EH (cell line): ENCODE measurements at places on chromosomes 16 and 17.
A peak's percentile ranks its signal among the peaks of the same experiment; 100 is the strongest.

GRCh38 chr16:58459344-58460218, 40.4 kb upstream of the NDRG4 start:
- DNase-seq: peak; percentile 11

DNA sequence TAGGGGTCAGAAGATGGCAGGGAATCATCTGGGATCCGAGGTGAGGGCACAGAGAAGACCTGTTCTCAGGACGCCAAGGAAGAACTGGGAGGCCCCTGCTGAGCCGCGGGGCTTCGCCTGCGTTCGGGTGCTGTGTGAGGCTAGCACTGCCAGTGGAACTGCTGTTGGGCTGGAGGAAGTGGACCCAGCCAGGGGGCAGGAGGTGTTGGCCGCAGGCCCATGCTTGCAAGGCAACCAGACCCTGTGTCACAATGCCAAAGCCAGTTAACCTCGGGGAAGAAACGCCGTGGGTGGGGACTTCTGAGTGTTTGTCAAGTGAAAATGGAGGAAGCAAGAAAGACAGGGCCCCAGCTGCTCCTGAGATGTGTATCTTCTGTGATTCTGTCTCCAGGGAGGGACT, 185.5 kb downstream of the LGALS9B start:
- no peak for DNase-seq

- no peak for DNase-seq
Observed at GRCh38 chr16:80327740-80328139, 213.1 kb upstream of the DYNLRB2 start.

- no peak for DNase-seq
Observed at GRCh38 chr16:19245326-19245925, 40.1 kb upstream of the CLEC19A start.

- DNase-seq: no peak
Observed at GRCh38 chr17:338442-339192, 14.0 kb downstream of the RPH3AL start.

DNA sequence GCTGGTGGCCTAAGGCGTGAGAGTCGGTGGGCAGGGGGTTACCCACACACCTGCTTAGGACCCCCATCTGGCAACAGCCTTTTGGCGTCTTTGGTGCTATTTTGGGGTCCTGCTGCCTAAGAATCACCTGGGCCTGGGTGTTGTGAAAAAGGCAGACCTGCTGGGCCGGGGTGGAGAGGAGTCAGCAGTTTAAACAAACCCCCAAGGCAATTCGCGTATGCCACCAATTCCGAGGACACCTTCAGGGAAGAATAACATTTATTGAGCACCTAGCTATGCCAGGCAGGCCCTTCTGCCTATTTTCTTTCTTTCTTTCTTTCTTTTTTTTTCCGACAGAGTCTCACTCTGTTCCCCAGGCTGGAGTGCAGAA, 53.9 kb upstream of the TOB1 start:
- no peak for DNase-seq

DNA sequence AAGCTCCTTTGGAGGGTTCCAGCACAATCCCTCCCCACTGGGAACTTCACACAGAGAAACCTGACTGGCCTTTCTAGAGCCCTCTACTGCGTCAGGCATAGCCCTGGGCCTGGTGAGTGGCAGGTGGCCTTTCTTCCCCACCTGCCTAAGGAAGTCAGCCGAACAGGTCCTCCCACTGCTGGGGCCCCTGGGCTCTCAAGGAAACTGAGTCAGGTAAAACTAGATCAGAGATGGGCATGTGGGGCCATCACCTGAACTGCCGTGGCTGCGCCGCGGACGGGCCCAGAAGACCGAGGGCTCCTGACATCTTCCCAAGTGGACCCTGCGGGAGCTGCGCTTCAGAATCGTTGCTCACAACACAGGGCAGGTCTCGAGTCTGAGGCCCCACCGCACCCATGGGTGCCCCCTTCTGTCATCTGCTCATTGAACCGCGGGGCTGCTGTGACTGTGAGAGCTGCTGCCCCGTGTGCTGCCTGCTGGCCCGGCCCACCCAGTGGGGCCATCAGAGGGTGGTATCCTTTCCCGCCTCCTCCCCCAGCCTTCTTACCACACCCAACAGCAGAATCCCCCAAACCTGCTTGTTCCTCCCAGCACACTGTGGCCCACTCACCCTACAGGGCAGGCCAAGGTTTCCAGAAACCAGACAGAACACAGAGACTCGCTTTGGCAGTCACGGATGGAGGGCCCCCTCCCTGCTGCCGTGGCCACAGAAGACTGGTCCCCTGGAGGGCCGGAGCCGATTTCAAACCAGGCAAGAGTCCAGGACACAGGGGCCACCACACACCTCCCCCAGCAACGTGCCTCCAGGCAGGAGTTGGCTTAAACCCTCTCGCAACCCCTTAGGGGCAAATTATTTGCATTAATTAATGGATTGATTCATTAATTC, 81.1 kb downstream of the TBC1D16 start:
- DNase-seq: no peak

DNA sequence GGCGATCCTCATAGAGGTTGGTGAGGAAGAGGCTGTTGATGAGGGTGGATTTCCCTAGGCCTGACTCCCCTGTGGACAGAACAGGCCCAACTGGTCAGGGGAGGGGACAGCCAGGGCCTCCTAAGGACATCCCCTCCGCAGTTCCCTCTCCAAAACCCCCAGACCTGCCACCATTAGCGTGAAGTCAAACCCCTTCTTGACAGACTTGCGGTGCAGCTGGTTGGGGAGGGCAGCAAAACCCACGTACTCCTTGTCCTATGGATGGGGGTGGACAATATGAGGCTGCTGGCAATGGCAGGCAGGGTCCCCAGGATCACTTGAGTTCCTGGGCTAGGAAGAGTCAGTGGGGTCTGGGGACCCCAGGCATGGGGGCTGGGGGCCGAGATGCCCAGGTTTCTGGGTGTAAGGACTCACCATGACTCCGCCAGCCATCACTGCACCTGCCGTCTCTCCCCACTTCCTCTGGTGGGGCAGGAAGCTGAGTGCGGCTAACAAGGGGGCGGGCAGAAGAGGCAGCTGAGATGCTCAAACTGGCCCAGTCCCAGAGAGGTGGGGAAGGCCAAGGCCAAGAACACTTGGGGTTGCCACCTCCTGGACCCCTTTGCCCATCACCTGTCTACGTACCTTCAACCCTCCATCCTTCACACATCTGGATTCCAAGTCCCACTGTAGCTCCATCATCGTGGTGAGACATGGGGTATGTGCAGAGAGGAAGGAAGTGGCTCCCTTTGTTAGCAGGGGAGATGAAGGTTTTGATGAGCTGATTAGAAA, at the start of gene SEPTIN1:
TSS of gene SEPTIN1 (minus strand) at position 451 of the 771 bp plus-strand sequence. CDS start at position 432, 19 bp downstream.
- DNase-seq: no peak

DNA sequence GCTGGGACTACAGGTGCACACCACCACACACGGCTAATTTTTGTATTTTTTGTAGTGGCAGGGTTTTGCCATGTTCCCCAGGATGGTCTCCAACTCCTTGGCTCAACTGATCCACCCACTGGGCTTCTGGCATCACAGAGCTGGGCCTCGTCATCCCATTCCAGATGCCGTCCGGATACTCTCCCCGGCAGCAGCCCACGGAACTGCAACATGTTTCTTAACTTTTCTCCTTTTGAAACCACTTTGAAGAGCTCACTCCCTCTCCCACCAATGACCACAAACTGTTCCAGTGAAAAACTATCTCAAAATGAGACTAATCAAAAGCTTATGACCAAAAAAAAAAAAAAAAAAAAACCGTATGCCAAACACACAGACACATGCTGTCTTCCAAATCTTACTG, 17.6 kb downstream of the PEMT start:
- DNase-seq: no peak

- no peak for DNase-seq
Observed at GRCh38 chr16:4925791-4926190, 11.2 kb downstream of the PPL start.

DNA sequence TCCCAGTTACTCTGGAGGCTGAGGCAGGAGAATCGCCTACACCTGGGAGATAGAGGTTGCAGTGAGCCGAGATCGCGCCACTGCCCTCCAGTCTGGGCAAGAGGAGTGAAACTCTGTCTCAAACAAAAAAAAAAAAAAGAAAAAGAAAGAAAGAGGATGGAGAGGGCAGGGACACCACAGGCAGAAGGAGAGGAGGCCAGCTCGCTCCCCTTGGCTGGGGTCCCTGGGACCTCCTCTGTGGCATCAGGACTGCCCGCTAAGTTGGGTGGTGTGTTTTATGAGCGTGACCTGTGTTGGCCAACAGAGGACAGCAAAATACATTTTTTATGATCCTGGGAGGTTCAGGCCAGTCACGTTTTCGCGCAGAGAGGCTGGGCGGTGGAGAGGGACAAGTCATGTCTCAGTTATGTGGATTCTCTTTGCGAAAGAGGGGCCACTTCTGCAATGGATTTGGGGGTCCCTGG, 229.6 kb downstream of the MRTFB start:
- DNase-seq: peak; percentile 90

GRCh38 chr17:81114351-81115093, 50.8 kb upstream of the PVALEF start:
- DNase-seq: no peak

DNA sequence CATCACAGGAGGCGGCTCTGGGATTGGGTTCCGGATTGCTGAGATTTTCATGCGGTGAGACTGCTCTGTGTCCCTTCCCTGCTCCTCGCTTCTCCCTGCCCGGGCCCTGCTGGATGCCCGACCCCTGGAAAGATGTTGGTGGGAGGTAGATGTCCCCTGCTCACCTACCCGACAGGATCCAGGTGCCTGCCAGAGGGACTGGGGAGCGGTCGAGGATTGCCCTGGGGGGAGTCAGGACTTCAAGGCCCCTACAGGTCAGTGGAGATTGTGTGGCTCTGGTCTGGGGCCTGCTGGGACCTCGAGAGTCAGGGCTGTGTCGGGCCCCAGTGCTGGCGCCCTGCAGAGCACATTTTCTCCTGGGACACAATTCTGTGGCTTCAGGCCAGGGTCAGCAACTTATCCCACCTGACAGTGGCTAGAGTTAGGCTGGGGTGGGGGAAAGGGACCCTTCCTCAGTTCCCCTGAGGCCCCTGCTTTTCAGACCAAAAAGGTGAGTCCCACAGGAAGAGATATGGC, 3.3 kb downstream of the DECR2 start:
- DNase-seq: no peak

GRCh38 chr17:7063518-7064094, 16.4 kb downstream of the CLEC10A start:
- no peak for DNase-seq

GRCh38 chr17:65913326-65913850, 278.5 kb downstream of the CEP112 start:
- DNase-seq: no peak

DNA sequence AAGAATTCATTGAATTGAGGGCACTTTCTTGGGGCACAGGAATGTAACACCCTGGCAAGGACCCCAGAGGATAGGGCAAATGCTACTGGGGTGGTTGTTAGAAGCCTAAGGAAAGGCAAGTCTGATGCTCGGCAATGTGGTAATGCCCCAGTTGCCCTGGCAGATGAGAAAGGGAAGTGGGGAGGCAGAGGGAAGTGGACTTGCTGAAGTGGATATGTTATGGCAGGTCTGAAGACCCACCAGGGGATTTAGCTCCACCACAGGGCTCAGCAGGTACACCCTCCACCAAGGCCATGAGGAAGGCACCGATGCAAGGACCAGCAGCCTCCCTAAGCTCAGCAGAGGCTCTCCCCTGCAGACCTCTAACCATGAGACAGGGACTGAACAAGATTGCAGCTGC, 184.8 kb downstream of the IRX5 start:
- DNase-seq: no peak

DNA sequence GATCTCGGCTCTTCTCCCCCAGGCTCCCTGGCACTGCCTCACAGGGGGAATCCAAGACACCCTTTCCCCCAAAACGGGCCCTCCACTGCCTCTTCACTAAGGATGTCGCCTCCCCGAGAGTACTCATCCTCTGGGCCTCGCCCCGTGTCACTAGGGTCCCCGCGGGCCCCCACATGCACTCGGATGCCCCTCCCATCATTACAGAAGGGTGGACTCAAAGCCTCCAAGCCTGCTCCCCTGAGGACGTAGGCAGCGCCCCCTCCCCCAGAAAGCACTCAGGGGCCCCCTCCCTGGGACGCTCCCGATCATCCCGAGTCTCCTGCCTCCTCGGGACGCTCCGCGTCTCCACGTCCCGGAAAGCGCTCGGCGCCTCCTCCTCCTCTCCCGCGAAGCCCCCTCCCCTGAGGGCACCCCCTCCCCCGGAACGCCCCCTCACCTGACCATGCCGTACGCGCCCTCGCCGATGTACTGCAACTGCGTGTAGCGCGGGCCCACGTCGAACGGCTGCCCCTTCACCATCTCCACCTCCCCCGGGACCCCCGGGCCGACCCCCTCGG, 338 bp downstream of the MAPK3 start:
- no peak for DNase-seq

DNA sequence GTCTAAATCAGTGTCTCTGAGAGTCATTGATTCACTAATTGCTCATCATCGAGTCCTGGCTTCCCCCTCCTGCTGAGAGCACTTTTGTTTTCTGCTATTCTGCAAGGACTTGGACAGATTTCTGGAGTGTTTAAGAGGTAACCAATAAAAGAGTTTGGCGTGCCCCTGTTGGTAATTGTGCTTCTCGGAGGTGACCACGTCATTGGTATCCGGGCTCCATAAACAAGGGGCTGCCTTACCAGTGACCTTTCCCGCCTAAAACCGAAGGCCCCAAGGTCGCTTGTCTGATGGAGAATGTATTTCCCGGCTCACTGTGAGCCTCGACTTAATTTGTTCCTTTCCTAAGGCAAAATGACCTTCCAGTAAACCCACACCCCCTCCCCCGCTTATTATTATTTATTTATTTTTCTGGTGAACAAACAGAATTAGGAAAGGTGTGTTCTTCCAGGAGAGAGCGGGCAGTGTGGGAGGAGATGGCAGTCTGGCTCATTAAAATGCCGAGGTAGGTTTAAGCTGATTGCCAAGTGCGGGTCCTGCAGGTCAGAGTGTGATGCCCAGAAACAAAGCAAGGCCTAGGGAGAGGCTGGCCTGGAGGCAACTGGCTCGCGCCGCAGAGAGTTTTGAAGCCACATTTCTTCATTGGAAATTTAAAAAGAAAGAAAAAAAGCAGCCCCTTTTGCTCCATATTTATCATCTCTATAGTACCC, 30.2 kb downstream of the MSI2 start:
- no peak for DNase-seq

DNA sequence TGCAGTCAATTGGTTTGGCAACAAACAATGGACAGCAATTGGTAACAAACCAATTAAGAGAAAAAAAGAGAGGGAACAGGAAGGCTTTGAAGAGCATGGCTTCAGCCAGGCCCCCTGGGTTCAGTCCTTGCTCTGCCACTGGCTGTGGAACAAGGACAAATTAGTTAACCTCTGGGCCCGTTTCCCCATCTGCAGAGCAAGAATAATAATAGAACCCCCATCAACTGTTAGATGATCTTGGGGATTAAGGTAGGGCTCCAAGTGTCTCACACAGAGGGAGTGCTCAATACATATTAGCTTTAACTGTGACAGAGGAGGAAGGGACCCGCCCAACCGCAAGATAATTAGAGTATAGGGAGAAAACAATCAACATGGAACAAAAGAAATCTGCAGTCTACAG, 55.2 kb downstream of the PECAM1 start:
- DNase-seq: no peak
